ENCODE measurements at places on chromosomes 11 and 22.

DNA sequence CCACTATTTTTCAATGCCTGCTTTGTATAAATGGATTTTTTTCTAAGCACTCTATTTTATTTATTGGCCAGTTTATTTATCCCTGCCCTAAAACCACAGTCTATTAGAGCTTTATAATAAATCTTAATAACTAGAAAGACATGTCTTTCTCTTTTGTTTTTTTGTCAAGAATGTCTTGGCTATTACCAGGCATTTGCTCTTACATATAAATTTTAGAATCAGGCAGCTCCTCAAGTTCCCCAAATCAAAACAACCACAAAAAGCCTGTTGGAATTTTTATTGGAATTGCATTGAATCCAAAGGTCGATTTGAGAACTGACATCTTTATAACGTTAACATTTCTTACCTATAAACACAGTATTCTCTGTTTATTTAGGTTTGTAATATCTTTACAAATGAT, 85.8 kb upstream of the SC5D start:
- no peak for DNase-seq

- no peak for DNase-seq
These were observed 59.8 kb upstream of the WNT7B start for GRCh38 chr22:46036558-46037408.

GRCh38 chr11:122655527-122656072, at the start of gene UBASH3B:
Gene UBASH3B (plus strand): TSS chr11:122655722. CDS start chr11:122656050, 328 bp downstream.
- no peak for DNase-seq

DNA sequence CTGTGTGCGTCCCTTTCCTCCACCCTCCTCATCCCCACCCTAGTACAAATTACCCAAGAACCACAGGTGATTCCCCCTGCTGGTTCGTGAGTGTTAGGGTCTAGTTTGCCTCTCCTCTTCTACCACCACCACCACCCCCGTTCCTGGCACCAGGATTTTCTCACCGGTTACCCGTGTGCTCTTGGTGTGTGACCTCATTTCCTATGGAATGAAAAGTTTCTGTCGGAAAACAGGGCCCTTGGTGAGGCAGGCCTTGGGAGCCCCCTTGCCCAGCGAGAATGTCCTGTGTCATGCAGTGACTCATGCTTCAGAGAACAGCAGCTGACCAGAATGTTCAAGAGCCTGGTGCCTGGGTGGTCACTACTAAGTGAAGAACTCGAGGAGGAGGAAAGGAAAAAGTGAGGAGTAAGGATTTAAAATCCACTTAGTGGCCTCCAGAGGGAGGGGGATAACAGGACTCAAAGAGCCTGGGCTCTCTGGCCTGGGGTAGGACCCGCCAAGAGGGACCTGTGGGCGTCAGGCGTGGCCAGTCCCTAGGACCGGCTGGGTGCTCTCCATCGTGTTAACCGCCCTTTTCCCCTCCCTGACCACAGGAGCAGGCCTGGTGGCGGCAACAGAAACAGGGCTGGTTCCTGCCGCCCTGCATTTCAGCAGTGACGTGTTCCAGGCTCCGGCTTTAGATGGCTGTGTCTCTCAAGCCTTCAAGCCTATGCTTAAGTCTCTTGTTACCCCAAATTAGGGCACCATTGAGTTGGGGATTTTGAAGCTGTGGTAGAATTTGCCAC, 30.2 kb downstream of the C22orf31 start:
- DNase-seq, result no peak

GRCh38 chr22:46074771-46075551, 75.4 kb upstream of the PPARA start:
- no peak for DNase-seq

GRCh38 chr11:112343368-112344039, 82.8 kb upstream of the PLET1 start:
- no peak for DNase-seq

GRCh38 chr22:37794376-37794775, 13.4 kb upstream of the GCAT start:
- DNase-seq, result no peak

DNA sequence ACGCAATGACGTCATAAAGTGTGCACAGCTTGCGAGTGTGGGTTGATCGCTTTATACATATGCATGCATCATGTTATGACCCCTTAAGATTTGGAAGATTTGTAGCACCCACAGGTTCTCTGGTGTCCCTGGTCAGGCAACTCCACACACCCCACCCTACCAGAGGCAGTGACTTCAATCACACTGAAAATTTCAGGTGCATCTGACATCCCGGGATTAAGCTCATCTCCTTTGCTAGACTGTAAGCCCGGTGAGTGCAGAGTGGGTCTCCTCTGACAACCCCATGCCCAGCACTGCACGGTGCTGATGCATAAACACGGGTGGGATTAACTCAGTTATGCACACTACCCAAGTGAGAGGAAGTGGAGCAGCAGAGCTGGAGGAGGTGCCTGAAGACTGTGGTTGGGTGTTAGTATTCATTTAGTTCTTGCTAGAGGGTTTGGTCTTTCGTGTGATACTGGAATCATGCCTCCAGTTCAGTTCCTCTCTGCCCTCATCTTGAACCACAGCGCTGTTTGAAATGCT, 6.5 kb downstream of the ARSA start:
- DNase-seq, result no peak

- no peak for DNase-seq
These were observed 350.7 kb downstream of the LARGE1 start for GRCh38 chr22:33569559-33569958.

Measured in NCI-H1694 (cell line).